ENCODE measurements at places on chromosomes 11 and 22.
A peak's percentile ranks its signal among the peaks of the same experiment; 100 is the strongest.

GRCh38 chr22:46731246-46732040, 6.6 kb downstream of the CERK start:
- DNase-seq, result no peak

GRCh38 chr22:35921777-35922176, 106.8 kb downstream of the RBFOX2 start:
- peak; percentile 74 for DNase-seq

DNA sequence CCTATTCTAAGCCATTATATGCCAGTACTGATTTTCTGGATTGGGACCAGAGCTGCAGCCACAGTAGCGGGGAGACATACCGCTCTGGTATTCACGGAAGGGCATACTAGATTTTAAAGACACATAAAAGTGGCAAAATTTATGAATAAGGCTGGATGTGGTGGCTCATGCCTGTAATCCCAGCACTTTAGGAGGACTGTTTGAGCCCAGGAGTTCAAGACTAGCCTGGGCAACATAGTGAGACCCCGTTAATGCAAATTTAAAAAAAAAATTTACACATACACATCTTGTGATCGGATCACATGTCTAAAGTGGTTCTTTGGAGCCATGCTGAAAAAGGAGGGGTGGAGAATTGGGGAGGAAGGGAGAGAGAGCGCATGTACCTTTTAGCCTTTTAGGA, 9.0 kb downstream of the RPL27A start:
- no peak for DNase-seq

- no peak for DNase-seq
Observed at GRCh38 chr11:108511851-108512474, 13.8 kb upstream of the POGLUT3 start.

DNA sequence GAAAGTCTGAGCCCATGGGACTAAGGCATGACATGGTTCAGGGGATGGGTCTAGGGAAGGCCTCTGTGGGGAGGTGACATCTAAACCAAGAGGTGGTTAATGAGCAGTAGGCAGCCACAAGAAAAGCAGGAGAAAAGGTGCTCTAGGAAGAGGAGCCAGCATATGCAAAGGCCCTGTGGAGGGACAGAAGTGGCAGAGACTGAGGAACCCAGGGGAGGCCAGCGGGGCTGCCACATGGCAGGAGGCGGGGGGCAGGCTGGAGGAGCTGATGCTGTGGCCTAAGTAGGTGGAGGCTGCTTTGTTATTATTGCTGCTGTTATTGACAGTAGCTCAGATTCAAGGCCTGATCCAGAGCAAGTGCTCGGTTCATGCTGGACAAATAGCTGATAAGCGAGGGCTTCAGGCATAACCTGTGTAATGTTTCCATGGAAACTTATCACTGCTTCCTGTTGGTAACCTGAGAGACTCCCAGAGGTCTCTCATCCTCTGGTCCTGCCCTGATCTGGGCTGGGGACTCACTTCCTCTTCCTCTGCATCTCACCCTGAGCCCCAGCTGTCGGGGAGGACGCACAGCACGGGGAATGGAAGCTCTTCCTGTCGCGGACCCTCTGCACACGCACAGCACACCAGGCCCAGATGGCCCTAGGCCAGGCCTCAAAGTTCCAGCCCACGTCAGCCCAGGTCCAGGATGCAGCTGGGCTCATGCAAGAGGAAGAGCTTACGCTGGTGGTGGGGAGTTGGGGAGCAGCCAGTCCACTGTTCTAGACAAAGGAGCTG, 75.2 kb upstream of the TP53I11 start:
- DNase-seq, result peak; percentile 35

- DNase-seq, result peak; percentile 24
Observed at GRCh38 chr22:17369439-17370025, at the start of gene CECR2. CECR2 (plus strand) TSS chr22:17369460; CDS start chr22:17369784, 324 bp downstream.

DNA sequence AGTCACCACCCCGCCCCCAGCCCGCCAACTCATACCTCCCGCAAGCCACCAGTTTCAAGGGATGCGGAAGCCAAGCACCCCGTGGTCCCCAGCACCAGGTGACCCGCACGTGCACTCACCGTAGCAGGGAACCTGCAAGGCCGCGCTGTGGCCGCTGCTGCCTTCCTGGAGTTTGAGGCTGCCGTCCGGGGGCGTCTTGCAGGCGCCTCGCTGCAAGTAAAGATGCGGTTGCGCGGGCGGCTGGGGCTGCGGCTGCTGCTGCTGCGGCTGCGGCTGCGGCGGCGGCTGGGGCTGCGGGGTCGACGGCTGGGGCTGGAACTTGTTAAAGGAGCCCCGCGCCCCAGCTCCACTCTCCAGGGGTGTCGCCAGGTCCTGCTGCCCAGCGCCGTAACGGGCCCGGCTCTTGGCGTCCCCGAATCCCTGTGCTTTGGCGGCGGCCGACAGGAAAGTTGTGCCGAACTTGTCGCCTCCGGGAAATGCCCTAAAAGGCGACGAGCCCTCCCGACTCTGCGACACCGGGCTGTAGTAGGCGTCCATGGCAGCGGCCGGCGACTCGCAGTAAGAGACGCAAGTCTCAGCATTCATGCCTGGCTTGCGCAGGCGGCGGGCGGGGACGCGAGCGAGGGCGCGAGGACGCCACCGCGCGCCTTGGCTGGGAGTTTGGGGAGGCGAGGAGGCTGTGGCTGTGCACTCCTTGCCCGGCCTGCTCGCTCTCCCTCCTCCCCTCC, at the start of gene ALX4:
Gene ALX4 (minus strand): TSS at position 662 of the 728 bp plus-strand sequence. CDS start 77 bp downstream, at position 585.
- DNase-seq, result no peak

- peak; percentile 54 for DNase-seq
Observed at GRCh38 chr11:64355078-64355940, 3.7 kb upstream of the RPS6KA4 start.

DNA sequence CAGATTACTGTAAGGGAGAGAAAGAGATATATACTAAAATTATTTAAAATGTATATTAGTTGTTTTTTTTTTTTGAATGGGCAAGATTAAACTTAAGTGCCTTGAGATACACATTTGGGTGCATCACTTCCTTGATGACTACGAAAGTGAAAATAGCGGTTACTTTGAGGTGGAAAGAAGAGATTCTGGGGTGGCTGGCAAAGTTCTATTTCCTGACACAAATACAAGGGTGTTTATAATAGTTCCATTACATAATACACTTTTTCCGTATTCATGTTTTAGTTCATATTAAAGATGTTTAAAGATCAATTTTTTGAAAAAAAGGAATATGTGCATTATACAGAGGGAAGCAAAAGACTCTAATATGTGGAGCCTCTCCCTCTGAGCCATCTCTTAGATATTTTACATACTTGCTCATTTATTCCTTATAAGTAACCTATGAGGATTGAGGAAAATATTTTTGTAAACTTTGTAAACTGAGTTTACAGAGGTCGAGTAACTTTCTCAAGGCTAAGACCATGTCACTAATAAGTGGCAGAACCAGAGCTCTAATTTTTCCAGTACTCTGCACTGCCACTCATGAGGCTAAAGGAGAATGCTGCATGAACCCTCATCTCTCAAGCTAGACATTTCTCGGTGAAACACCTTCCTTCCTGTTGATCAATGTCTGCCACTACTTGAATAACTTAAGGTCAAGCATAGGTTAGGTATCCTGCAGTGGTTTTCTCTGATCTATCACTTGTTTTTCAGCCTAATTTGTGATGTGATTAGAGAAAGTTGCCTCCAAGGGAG, 58.6 kb downstream of the DDIAS start:
- peak; percentile 81 for DNase-seq

- no peak for DNase-seq
Observed at GRCh38 chr22:37852418-37852817, 3.2 kb downstream of the EIF3L start.

GRCh38 chr11:60316317-60316716, 10.7 kb upstream of the MS4A6E start:
- peak; percentile 29 for DNase-seq
